Activated T-helper 1 cell treated with anti-CD3 and anti-CD28 coated beads, Interleukin-12 subunit alpha, Interleukin-12 subunit beta, Interleukin-2, Interleukin-4 antibody, amounts not matched to agents 30 ng/mL and 10 ng/mL and 1 ng/mL, durations not matched to agents 14 hours and 24 hours and 36 hours (primary cell): ENCODE measurements at places on chromosomes 5 and 9. TPM values are rescaled to one million over a fixed set of nuclear protein-coding genes. Genes with fewer than 3 reads are reported as not detected.

DNA sequence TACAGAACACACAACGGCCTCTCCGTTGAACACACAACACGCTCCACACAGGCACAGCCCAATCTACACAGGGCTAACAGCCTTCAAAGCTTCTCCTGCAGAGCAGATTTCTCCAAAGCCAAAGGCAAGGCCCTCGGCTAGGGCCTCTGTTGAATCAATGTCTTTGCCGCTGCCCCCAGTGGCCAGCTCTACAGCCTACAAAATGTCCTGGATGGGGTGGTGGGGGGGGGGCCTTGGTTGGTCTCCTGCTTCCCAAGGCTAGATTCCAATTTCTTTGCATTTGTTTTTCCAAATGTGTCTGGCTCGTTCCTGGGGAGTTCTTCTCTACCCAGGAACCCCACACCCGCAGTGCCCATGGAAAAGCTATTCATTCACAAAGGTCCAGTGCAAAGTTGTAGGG is 167.2 kb downstream of the PAX5 start:
- DNase-seq: no peak

- no peak for DNase-seq
These were observed 172.8 kb upstream of the RASA1 start for GRCh38 chr5:87094833-87095232.

DNA sequence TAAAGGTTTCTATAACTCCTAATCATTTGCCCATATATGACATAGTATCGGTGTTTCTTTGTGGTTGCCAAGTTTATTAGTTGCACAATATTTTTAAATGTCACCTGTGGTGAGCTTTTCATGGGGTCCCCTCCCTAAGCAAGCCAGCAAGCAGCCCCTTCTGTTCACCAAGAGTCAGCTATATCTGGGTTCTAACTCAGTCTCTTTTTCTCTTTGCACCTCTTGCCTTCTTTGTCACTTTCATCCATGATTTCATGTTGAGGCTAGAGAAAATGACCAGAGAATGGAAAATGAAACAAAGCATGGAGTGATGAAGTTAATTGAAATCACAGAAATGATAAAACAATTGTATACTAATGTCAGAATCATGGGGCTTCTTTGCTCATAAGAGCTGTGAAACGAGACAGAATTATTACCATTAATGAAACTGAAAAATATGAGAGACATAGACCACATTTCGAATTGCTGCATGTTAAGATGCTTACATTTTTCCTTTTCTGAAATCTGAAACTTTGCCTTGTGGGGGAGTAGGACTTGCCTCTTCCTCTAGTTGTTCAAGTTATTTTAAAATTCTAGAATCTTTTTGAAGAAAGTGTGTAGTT is 75.7 kb downstream of the CAMK4 start:
- no peak for DNase-seq

DNA sequence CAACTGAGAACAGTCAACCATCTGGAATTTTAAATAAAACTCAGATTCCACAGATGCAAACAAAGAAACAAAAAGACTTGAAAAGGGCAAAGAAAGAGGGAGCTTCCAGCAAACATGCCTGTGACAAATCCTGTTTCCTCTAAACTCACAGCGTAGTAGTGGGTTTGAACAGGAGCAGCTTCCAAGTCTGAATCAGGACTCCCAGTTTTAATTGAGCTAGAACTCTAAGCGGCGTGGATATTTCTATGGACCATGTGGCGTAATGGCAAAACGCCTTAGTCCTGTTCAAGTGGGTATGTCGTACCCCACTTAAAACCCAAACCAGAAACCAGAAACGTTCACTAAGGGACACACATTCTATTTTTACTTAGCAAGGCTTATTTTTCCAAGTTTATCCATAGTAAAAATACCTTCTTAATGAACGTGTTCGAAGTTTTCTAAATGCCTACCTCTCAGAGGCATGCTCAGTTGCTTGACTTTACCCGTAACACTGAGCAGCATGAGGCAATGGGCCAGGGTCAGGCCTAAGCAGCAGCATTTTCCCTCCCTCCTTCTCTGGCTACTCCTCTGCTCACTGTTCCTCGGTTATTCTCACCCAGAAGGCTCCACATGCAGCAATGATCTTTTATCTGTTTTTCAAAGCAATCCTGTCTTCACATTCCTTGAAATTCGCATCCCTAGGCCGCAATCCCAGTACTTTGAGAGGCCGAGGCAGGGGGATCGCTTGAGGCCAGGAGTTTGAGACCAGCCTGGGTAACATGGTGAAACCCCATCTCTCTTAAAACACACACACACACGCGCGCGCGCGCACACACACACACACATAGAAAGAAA is 77.9 kb downstream of the FNBP1 start:
- DNase-seq: no peak

- DNase-seq: no peak
These were observed 1828.8 kb downstream of the MAT2B start for GRCh38 chr5:165334201-165334600.

DNA sequence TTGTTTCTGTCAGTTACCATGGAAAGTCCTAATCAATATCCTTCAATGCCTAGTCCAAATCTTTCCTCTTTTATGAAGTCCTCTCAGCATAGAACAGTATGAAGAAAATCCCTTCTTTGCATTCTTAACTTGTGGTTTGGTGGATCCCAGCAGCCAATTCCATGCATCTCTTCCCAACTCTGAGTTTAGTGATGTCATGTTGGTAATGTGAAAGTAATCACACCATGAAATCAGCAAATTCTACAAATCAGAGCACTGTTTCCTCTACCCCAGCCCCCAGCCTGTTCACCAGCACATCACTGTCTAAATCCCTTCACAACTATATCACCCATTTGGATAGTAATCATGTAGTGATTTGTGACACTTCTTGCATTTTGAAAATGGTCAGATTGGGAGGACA is 4.7 kb upstream of the C1QTNF2 start:
- no peak for DNase-seq

- DNase-seq: no peak
These were observed 14.1 kb downstream of the ASPN start for GRCh38 chr9:92468206-92468605.

DNA sequence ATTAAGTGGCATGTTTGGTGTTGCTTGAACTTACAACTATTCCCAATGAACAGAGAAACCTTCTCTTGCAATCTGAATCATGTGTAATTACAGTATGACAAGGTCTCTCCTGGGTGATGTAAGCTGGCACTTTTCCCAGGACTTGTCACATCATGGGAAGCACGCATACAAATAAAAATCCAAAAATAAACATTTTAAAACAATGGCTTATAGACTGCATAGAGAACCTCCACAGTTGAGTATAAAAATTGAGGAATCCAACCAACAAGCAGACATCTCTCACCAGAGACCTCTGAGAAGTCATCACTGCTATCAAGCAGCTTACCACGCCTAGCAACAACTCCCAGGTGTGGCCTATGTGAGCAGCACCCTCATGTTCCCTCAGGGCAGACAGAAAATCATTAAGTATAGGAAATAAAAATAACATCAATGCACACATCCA is 3.9 kb downstream of the MLLT3 start:
- DNase-seq: no peak

GRCh38 chr9:100213730-100214477 is 114.9 kb downstream of the INVS start:
- no peak for DNase-seq

DNA sequence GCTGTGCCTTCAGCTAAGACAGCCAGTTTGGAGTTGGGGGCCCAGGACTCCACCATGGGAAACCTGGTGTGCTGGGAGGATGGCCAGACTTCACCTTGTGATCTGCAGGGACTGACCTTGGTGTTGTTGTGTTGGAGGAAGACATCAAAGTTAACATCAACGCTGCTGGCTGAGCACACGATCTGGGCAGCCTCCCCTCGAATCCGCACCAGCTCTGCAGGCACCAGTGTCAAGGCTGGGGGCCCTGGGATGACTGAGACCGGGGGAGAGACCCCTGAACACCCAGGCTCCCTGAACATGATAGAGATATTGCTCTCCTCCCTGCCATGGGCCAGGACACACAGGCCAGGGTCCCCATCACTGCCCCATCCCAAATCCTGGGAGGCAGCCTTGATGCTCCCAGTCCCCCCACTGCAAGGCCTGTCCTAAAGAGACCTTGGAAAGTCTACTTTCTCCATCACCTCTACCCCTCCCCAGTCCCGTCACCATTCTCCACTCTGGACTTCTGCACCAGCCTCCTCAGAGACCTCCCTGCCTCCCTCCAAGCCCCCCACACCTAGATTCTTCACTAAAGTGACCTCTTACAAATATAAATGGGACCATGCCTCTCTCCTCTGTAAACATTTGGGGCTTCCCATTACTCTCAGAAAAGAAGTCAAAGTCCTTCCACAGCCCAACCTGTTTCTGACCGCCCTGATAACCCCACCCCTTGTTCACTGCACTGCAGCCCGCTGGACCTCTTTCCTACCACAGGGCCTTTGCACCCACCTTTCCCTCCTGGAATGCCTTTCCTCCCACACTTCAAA is 8.2 kb downstream of the CSF1R start:
- no peak for DNase-seq

- DNase-seq: no peak
These were observed 367.9 kb upstream of the GRAMD2B start for GRCh38 chr5:126055348-126055729.

- no peak for DNase-seq
These were observed 12.2 kb downstream of the KLHL9 start for GRCh38 chr9:21322911-21323461.

- no peak for DNase-seq
These were observed 139.8 kb downstream of the SLIT3 start for GRCh38 chr5:169161022-169161680.

DNA sequence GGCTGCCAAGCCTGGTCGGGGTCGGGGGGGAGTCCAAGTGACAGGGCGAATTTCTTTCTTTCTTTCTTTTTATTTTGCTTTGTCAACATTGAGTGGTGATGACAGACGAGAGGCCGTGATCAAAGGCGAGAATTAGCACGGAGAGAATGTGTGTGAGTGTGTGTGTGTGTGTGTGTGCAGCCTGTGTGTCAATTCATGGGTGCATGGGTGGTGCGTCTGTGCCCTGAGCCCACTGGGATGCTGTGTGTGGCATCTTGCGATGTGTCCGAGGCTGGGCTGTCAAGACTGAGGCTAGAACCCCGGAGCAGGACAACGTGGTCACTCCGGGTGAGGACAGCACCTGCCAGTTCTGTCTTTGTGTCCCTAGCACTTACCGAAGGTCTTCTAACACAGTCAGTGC is 4.7 kb upstream of the FIBCD1 start:
- DNase-seq: no peak

- no peak for DNase-seq
These were observed 61.0 kb downstream of the GRAMD2B start for GRCh38 chr5:126484253-126484652.

DNA sequence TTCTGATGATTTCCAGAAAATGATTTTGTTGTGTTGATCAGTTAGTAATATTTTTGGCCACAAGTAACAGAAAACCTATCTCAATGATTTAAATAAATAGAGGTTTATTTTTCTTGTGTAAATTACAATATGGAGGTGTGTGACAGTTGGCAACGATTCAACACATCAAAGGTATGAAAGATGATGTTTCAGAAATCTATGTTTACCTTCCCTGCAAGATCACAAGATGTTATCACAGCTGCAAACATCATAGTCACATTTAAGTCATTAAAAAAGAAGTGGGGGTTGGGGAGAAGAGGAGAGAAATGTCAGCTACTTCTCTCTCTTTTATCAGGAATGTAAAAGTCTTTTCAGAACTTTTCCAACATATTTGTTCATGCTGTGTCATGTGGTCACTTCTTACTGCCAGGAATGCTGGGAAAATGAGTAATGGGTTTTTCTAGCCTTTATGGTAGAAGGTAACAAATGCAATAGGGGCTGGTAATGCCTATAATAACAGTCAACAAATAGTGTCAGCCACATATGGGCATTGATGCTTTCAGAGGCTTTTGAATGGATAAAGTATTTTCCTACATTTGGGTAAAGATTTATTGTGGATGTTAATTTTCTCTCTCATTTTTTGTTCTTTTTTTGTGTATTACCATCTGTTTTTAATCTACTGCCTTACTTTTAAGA is 742.7 kb downstream of the TLE1 start:
- no peak for DNase-seq

Gene ANKRD34B
- total RNA-seq: not detected in 2 replicates

Gene ADAMTS16
- not detected in 2 replicates for total RNA-seq

Gene FOXD4L6
- 0.16 TPM in 1 of 2 replicates, not detected in the other for total RNA-seq

Gene PCDHB11
- total RNA-seq: not detected in 2 replicates

Gene PCDHA5
- not detected in 2 replicates for total RNA-seq

Gene CCDC107
- 20.6 and 24.0 TPM in 2 replicates for total RNA-seq

Gene TLR4
- not detected in 2 replicates for total RNA-seq

Gene GFRA3
- total RNA-seq: 0.13 TPM in 1 of 2 replicates, not detected in the other

Gene F12
- total RNA-seq: 1.3 and 2.2 TPM in 2 replicates

Gene TAF11L5
- total RNA-seq: not detected in 2 replicates

Gene LARP1
- 335 and 338 TPM in 2 replicates for total RNA-seq

Gene TUSC1
- total RNA-seq: 0.47 and 0.62 TPM in 2 replicates

Gene TIMD4
- total RNA-seq: 24.5 and 27.3 TPM in 2 replicates

Gene NDOR1
- 42.4 and 48.9 TPM in 2 replicates for total RNA-seq
